ENCODE measurements at places on chromosomes 5 and 9. TPM values are rescaled to one million over a fixed set of nuclear protein-coding genes. Genes with fewer than 3 reads are reported as not detected.

The RPL37 gene
- 2,494 TPM for polyA plus RNA-seq

The PTGS1 gene
- 20.3 TPM for polyA plus RNA-seq

The KLHL9 gene
- 5.0 TPM for polyA plus RNA-seq

The CARD19 gene
- polyA plus RNA-seq, result 30.7 TPM

The SLC6A18 gene
- not detected for polyA plus RNA-seq
